Activated T-helper 1 cell treated with anti-CD3 and anti-CD28 coated beads, Interleukin-12 subunit alpha, Interleukin-12 subunit beta, Interleukin-2, Interleukin-4 antibody, amounts not matched to agents 30 ng/mL and 10 ng/mL and 1 ng/mL, durations not matched to agents 14 hours and 24 hours and 36 hours (primary cell): ENCODE measurements at places on chromosomes 13 and 19. TPM values are rescaled to one million over a fixed set of nuclear protein-coding genes. Genes with fewer than 3 reads are reported as not detected.

NAPSA gene
- total RNA-seq: 15.8 and 16.4 TPM in 2 replicates

POGLUT2 gene
- 15.8 and 17.8 TPM in 2 replicates for total RNA-seq

CPT1C gene
- 3.1 and 3.9 TPM in 2 replicates for total RNA-seq

IRGC gene
- not detected in 2 replicates for total RNA-seq

CRTC1 gene
- 6.1 and 7.6 TPM in 2 replicates for total RNA-seq

KPTN gene
- total RNA-seq: 9.6 and 10.8 TPM in 2 replicates

ADM5 gene
- 6.0 and 6.9 TPM in 2 replicates for total RNA-seq

RAB3A gene
- 7.2 and 11.0 TPM in 2 replicates for total RNA-seq

COX7A1 gene
- total RNA-seq: not detected in 2 replicates

SMAD9 gene
- total RNA-seq: 0.08 TPM in 1 of 2 replicates, not detected in the other

ZNF816 gene
- total RNA-seq: 7.0 and 9.4 TPM in 2 replicates

OVOL3 gene
- total RNA-seq: not detected in 2 replicates

CADM4 gene
- 0.32 and 0.39 TPM in 2 replicates for total RNA-seq

PCP2 gene
- total RNA-seq: 0.34 and 1.4 TPM in 2 replicates

USE1 gene
- 34.6 and 36.0 TPM in 2 replicates for total RNA-seq

KIR3DL2 gene
- 0.65 and 1.1 TPM in 2 replicates for total RNA-seq

CEACAM21 gene
- total RNA-seq: 34.1 and 38.5 TPM in 2 replicates

DNA sequence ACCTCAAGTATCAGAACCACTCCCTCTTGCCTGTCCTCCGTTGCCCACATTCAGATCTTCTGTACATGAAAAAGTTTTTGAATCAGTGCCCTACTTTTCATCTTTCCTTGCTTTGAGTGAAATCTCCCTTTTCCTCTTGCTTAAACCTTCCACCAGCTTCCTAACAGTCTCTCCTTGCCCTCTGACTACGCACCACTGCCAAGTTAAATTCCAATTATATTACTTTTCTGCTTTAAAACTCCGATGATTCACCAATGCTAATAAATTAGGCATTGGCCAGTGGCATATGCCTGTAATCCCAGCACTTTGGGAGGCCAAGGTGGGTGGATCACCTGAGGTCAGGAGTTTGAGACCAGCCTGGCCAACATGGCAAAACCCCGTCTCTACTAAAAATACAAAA is 30.7 kb upstream of the RFXAP start:
- DNase-seq: no peak

GRCh38 chr19:14561847-14562351 is 10.0 kb downstream of the NDUFB7 start:
- no peak for DNase-seq

DNA sequence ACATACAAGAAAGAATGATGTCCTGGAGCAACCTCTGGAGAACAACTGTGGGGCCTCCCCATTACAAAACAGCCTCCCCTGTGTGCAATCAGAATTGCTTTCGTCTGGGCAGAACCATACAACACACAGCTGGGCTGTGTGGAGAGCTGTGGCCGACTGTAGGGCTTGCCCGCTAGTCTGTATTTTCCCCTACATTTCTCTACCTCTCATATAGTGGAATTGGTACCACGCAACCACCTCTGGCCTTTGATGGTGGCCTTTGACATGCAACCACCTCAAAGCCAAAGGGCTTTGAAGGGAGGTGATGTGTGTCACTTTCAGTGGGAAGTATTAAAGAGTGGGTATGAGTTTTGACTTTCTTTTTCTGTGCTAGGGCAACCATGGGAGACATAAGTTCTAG is 34.0 kb downstream of the GARRE1 start:
- DNase-seq: no peak

- no peak for DNase-seq
These were observed 64.2 kb downstream of the SMARCA4 start for GRCh38 chr19:11025006-11025405.

- DNase-seq: no peak
These were observed 9.2 kb downstream of the NOSIP start for GRCh38 chr19:49570997-49571676.

- DNase-seq: no peak
These were observed 435.2 kb upstream of the ZNF507 start for GRCh38 chr19:31910224-31910623.

- DNase-seq: no peak
These were observed 707.5 kb downstream of the SLITRK6 start for GRCh38 chr13:85091631-85092234.

- DNase-seq: no peak
These were observed 76.2 kb downstream of the SLC15A1 start for GRCh38 chr13:98676239-98676638.

- DNase-seq: peak; percentile 69
These were observed 2.4 kb upstream of the NTN5 start for GRCh38 chr19:48674921-48675824.

DNA sequence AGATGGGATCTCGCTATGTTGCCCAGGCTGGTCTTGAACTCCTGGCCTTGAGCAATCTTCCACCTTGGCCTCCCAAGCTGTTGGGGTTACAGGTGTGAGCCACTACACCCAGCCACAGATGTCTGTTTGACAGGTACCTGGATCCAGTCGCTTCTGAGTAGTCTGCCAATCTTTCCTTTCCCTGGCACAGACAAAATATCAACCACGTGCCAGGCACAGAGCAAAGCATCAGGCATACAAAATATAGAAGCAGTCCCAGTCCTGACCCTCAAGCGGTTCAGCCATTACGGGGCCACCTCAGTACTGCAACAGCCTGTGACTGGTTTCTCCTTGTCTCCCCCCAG is 3.8 kb downstream of the ELAVL1 start:
- no peak for DNase-seq

GRCh38 chr13:96481482-96481881 is 391.6 kb downstream of the HS6ST3 start:
- DNase-seq: no peak

DNA sequence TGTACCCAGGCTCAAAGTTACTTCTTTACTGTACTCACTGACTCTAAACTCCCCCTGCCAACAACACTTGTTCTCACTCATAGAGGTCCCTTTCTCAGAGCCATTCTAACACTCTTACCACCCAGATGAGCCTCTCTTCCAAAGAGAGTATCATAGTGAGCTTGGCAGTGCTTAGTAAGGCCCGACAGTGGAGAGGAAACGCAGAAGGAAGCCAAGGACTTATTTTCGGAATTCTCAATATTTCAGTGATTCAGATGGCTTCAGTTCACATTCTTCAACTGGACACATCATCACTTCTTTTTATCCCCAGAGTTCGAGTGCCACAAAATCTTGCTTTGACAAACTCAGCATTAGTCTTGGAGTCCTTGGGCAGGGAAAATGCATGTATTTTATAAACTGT is 285.9 kb downstream of the DNAJC15 start:
- no peak for DNase-seq

- no peak for DNase-seq
These were observed 14.5 kb upstream of the DOCK9 start for GRCh38 chr13:98992355-98992754.

- peak; percentile 68 for DNase-seq
These were observed 7.1 kb upstream of the NFIC start for GRCh38 chr19:3359015-3359918.

DNA sequence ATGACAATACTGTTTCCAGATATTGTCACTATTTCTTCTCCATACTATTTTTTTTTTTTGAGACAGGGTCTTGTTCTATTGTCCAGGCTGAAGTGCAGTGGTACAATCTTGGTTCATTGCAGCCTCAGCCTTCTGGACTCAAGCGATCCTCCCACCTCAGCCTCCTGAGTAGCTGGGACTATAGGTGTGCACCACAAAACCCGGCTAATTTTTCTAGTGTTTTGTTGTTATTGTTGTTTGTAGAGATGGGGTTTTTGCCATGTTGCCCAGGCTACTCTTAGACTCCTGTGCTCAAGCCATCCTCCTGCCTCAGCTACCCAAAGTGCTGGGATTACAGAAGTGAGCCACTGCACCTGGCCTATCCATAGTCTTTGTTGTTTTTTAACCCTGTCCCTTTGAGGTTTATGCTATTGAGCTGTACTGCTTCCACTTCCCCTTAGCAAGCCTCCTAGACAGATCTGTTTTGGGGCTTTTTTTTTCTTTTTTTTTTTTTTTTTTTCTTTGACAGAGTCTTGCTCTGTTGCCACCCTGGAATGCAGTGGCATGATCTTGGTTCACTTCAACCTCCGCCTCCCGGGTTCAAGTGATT is 27.6 kb upstream of the MAP3K10 start:
- DNase-seq: no peak

DNA sequence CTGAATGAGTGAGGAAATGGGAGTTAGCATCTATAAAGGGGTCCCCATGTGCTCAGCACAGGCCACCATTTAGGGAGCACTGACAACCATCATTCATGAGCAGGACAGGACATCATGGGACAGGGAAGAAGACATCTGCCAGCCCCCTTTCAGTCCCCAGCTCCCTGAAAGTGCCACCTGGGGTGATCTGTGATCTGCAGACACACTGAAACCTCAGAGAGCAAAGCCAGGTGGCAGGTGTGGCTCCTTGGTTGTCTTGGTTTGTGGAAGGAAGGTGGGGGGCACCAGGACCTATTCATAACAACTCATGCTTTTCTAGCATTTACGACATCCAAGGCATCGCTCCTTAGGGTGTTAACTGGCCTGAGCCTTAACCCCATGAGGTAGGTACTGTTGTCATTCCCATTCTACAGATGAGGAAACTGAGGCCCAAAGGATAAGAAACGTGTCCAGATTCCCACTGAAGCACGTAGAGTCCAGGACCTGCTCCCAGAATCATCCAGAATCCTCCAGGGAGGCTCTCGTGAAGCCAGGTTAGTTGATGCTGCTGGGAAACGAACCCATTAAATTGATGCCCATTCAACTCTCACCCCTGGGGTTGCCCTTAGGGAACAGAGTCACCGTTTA is 5.8 kb downstream of the KDELR1 start:
- no peak for DNase-seq

GRCh38 chr13:66492479-66492878 is 737.7 kb downstream of the PCDH9 start:
- DNase-seq: no peak

GRCh38 chr13:20270163-20270865 is 38.2 kb upstream of the GJB6 start:
- DNase-seq: no peak

DNA sequence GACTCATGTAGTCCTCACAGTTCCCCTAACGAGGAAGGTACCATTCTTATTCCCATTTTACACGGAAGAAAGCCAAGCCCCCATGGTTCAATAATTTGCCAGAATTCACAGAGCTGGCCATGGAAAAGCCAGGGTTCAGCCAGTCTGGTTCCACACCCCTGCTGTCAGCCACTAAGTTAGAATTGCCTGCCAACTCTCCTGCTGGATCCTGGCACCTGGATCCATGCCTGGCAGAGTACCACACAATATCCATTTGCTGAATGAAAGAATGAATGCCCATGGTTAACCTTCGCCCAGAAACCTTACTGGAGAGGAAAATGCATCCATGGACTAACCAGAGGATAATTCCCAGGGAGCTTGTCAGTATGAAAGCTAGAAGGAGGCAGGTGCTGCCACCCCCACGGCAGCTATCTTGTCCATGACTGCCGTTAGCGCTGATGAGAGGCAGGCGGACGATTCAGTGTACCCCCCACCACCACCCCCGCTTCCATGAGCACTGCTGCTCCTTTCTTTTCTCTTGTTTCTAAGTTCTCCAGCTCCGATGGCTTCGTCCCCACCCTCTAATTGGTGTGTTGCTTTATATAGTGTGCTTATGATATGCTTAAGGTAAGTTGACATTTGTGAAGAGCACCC is 114.5 kb downstream of the SLC7A1 start:
- DNase-seq: no peak

DNA sequence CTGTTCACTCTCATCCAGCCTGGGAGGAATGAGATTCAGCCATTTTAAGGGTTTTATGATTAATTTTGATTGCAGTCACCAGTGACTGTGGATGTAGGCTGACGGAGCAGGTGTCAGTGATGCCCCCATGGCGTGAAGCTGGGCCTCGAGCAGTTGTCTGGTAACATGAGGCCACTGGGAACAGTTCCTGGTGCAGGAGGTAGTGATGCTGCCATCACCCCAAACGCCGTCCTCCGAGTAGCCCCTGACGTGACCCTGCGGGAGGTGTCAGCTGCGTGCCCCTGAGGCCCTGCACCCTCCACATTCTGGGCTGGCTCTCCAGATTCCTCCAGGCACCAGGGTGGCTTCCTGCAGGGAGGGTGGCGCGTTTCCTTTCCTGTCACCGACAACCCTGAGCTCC is 277.2 kb downstream of the TEX29 start:
- DNase-seq: no peak

DNA sequence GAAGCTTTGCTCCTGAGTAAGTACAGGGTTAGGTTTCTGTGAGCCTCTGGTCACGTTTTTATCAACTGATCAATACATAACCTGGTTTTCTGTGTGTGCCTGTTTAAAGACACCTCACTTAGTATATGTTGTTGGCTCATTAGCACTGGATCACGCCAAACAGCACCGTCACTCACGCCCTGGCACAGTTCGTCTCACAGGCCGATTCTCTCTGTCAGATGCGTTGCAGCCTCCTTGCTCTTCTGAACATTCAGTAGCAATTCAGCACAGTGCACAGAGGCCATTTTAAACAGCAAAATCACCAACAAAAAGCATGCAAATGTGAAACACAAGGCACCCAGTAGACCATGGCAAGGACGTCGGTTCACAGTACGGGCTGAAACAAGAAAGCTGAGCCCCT is 288.5 kb downstream of the IRS2 start:
- DNase-seq: no peak

DNA sequence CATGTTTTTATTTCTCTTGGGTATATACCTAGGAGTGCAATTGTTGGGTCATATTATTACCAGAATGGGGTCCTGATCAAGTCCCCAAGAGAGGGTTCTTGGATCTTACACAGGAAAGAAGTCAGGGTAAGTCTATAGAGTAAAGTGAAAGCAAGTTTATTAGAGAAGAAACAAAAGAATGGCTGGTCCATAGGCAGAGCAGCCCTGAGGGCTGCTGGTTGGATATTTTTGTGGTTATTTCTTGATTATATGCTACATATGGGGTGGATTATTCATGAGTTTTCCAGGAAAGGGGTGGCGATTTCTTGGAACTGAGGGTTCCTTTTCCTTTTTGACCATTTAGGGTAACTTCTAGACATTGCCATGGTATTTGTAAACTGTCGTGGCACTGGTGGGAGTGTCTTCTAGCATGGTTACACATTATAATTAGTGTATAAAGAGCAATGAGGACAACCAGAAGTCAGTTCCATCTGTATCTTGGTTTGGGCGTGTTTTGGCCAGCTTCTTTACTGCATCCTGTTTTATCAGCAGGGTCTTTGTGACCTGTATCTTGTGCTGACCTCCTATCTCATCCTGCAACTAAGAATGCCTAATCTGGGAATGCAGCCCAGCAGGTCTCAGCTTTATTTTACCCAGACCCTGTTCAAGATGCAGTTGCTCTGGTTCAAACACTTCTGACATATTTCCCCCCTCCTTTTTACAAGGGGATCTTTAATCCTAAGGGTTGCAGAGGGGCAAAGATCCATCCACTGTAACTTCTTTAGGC is 41.1 kb downstream of the CEACAM1 start:
- DNase-seq: no peak

DNA sequence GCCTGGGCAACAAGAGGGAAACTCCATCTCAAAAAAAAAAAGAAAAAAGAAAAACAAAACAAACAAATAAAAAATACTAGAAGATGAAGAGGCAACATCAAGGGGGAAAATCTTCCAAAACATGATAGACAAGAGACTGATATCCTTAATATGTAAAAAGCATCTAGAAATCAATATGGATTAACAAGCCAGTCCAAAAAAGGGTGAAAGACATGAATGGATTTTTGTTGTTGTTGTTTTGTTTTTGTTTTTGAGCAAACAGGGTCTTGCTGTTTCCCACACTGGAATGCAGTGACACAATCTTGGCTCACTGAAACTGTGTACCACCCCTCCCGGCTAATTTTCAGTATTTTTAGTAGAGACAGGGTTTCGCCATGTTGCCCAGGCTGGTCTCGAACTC is 4.0 kb upstream of the TINCR start:
- DNase-seq: no peak

GRCh38 chr13:21675095-21675991 is 4.5 kb downstream of the FGF9 start:
- no peak for DNase-seq

- no peak for DNase-seq
These were observed 1.5 kb downstream of the IFNL4 start for GRCh38 chr19:39246951-39247669.
